ENCODE measurements at places on chromosomes 4 and X.

- no peak for DNase-seq
Observed at GRCh38 chrX:54085666-54086065, 41.4 kb upstream of the PHF8 start.

GRCh38 chr4:151942971-151943370, 182.2 kb upstream of the GATB start:
- no peak for DNase-seq

DNA sequence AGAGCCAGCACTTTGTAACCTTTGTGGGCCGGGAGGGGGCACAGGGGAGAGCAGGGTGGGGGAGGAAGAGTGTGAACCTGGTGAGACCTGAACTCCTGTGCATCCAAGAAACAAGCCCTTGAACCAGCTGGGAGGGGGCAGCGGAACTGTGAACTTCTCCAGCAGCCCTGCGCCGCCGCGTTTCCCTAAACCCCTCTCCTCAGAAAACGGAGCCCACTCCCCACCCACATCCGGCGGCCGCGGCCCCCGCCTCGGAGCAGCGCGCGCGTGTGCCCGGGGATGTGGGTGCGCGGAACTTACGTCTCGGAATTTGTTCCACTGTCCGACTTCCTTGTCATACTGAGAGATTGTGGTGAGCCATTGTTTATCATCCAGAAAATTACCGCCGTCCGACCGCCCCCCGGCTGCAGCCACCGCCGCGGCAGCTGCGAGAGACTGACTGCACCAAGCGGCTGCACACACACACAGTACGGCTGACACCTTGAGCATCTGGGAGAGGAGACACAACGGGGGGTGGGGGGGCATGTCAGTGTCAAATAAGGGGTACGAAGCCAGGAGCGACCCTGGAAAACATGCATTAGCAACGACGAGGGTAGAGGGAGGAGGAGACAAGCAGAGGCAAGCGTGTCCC, 494 bp downstream of the SPOCK3 start:
- peak; percentile 4 for DNase-seq

GRCh38 chrX:619812-620531, 10.6 kb upstream of the SHOX start:
- DNase-seq, result no peak

- DNase-seq, result no peak
Observed at GRCh38 chr4:129455482-129455881, 359.5 kb downstream of the C4orf33 start.

- DNase-seq, result peak; percentile 17
Observed at GRCh38 chr4:71607780-71608677, 175.8 kb downstream of the GC start.

DNA sequence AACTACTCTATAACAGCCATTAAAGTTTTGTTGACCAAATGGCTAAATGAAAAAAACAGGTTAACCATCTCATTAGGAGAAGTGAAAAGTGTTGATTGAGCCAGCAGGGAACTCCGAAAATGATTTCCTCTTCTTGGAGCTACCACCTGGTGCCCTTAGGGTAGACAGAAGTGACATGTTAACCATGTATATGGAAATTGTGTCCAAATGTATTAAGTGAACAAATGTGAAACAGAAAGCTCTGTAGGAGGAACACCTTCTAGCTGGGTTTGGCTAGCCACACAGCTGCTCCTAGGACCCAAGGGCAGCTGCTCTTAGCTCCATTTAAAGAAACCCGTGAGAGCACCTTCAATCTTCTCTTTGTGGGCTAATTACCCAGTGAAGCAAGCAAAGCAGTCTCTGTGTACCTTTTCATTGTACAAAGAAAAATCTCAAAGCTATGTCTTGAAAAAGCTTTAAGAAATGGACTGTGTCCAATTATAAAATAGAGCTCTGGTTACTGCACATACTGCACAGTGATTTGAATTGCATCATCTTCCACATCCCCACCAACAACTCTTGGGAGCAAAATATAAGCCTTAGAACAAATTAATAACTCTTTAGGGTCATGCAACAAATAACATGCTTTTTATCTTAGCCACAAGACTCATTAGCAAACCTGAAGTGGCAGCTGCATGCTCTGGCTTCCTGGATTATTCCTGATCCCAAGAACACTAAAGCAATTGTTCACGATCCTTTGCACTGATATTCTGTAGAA, 59.2 kb upstream of the PARM1 start:
- DNase-seq, result peak; percentile 4

GRCh38 chr4:135282676-135283075, 1081.1 kb upstream of the PABPC4L start:
- DNase-seq, result peak; percentile 17

GRCh38 chrX:137573324-137574101, 7.6 kb downstream of the ZIC3 start:
- DNase-seq, result no peak

GRCh38 chr4:128387600-128388351, 100.2 kb upstream of the PGRMC2 start:
- peak; percentile 64 for DNase-seq

- DNase-seq, result no peak
Observed at GRCh38 chr4:73822812-73823504, 13.5 kb upstream of the CXCL6 start.

- DNase-seq, result peak; percentile 57
Observed at GRCh38 chr4:8544741-8545438, 35.3 kb upstream of the GPR78 start.

- DNase-seq, result no peak
Observed at GRCh38 chrX:13201605-13202219, 118.1 kb downstream of the ATXN3L start.

DNA sequence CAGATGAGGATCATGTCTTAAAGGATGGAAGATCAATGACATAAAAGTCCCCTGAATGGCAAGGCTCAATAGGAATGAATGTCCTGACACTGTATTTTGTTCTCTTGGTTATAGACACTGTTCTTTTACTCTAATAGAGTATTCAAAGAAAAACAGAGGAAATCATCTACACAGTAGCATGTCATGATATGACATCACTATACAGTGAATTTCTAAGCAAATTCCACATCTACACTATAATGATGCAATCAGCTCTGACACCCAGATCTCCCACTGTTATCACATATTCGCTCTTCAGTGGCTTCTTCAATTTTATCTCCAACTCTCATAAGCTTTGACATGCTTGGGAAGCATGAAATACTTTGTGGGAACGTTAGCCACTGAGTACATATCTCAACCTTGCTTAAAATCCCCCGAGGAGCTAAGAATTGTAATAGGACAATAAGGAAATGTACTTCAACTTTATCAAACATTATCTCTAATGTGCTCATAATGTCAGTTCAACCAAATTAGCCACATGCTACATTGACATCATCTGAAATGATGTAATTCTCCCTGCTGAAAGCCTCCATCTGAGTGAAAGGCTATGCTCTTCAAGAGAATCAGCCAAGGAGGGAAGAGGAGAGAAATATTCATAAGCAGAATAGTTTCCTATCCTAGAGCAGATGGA, 139.6 kb upstream of the PTCHD1 start:
- peak; percentile 0 for DNase-seq

DNA sequence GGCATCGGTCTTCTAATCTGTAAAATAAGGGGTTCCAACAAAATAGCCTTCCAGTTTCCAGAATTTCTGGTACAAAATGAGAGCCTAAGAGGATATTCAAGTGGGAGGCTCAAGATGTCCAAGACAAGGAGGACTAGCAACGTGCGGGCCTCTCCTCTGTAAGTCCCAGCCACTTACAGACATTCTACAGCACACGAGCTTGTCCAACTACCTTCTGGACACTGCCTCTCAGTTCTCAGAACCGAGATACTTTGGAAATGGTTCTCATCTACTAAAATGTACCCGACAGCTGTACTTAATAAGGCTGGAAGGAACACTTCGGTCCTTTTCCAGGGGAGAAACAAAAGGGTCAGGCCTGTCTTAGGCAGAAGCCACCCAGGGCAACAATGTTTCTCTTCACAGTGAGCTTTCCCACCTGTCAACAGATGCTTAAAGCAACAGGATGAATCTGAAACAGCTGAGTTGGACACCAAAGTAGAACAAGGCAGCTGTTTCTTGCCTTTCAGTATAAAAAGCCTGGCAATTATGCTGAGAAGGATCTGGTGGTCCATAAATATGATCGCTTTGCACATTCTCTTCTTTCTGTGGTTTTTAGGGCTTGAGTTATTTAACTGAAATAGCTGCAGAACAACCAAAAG, 127.0 kb downstream of the HS6ST2 start:
- DNase-seq, result no peak

GRCh38 chrX:78548012-78548411, 111.1 kb downstream of the RTL3 start:
- peak; percentile 22 for DNase-seq

DNA sequence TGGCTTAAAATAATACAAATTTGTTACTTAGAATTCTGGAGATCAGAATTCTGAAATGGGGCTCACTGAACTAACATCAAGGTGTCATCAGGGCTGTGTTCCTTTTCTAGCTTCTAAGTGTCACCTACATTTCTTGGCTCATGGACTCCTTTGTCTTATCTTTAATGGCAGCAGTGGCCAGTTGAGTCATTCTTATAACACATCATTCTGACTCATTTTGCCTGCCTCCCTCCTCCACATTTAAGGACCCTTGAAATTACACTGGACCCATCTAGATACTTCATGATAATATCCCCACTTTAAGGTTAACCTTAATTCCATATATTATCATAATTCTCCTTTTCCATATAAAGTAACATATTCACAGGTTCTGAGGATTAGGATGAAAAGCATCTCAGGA, 215.9 kb downstream of the GUCY2F start:
- no peak for DNase-seq
